ENCODE measurements at places on chromosomes 1 and 21.

DNA sequence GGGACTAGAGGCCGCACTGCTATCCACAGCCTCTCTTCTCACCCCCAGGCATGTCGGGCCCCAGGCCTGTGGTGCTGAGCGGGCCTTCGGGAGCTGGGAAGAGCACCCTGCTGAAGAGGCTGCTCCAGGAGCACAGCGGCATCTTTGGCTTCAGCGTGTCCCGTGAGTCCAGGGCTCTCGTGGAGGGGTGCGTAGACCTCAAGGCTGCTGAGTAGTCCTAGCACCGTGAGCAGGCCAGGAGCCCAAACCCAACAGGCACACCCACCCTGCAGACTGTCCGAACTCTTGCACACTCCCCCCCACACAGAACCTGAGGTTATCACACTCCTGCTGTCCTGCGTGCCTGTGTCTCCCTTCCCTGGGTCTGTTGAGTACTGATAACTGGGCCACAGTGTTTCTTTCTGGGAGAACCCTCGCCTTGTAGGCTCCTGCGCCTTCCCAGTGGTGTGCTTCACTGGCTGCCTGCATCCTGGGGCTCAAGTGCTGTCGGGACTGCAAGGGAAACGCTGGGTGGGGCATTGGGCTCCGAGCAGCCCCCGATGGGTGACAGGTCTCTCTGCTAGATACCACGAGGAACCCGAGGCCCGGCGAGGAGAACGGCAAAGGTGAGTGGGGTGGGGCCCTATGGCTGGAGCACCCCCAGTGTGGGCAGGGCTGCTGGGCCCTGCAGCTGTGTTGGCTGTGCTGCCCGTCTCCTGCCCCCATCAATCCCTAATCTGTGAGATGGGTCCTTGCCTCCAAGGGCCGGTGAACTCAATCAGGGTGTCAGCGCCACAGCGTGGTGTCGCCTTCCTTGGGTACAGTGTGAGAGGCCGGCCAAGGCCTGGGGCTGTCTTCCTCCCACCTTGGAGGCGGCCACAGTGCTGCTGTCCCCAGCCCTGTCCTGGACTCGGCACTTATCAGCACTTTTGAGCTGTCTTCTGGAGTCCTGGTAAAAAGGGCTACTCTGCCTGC is 4.0 kb upstream of the GJC2 start:
- no peak for DNase-seq

DNA sequence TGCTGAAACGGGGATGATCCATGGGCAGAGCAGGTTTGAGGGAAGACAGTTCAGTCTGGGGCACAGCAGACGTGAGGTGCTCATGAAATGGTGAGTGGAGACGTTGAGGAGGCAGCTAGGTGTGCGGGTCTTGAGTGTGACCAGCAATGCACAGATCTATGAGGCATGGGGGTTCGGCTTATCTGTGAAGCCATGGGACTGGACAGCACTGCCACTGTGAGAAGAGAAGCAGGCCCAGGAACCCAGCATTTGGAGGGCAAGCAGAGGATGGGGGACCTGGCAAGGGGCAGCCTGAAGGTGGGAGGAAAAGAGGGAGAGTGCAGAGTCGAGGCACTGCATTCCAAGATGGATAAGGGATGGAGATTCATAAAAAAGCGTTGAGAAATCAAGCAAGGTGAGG is 8.0 kb downstream of the CSF1 start:
- no peak for DNase-seq

GRCh38 chr1:10338047-10338446 is 60.8 kb upstream of the PGD start:
- peak; percentile 76 for DNase-seq

- no peak for DNase-seq
These were observed 5.7 kb downstream of the IFI6 start for GRCh38 chr1:27666294-27666693.
